ENCODE measurements at places on chromosomes 3 and 15.
A peak's percentile ranks its signal among the peaks of the same experiment; 100 is the strongest.

DNA sequence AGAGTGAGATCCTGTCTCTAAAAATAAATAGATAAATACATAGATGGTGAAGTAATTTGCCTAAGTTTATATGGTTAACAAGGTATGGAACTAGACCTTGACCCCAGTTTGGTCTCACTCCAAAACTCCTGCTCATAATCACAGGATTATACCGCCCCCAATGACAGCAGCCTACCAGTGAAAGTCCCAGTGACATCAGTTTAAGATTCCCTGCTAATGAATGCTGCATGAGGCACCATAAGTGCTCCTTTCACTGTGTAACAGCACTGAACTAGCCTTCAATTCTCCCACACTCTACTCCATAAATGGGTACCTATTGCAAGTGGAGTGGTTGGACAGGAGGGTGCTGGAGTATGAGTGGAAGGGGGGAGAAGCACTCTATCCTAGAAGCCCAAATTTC lies 23.7 kb upstream of the THSD4 start:
- no peak for DNase-seq

- DNase-seq = no peak
Observed at GRCh38 chr3:126100269-126100633, 16.3 kb upstream of the SLC41A3 start.

GRCh38 chr3:107985496-107985895 lies 105.3 kb downstream of the CD47 start:
- no peak for DNase-seq

DNA sequence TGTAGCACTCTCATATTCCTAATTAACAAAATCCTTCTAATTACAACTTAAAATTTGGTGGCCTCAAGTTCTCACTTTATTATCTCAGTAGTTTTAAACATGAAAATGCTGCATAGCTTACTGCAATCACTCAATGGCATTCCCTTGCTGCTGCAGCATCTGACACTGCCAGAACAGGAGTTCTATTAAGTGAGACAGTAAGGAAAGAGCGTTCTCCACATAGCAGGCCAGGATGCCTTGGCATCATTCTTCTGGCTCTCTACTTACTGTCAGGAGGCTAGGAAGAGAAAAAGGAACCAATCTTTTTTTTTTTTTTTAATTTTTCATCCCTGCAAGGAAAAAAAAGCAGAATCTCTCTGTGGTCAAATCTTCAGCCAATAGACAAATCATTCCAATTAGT lies 3.2 kb downstream of the CNBP start:
- no peak for DNase-seq

GRCh38 chr3:107347751-107348150 lies 29.5 kb upstream of the CCDC54 start:
- DNase-seq = no peak

GRCh38 chr15:28096411-28096669 lies 2.8 kb downstream of the OCA2 start:
- DNase-seq = no peak

DNA sequence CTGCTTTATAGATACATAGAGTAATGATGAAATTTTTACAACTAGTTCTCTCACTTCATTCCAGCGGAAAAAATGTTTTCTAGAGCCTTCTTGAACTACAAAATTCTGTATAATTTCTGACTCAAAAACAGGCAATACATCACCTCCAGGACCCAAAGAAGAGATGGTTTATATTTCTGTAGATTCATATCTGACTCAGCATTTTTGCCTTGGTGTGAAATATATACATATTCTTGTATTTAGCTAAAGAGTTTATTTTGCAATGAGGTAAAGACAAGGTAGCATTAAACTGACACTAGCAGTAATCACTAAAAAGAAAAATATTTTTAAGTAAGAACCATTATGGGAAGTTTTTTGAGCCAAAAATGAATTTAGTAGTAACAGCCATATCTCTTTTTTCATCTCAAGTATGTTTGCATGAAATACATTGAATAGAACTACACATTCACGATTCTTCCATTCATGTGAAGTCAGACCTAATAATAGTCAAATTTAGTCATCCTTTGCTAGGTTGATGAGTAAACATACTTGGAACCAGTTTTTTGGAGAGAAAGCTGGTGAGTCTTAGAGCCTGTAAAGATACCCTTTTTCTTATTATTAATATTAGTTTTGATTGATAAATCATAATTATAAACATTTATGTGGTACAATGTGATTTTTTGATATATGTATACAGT lies 31.6 kb downstream of the COL8A1 start:
- DNase-seq = no peak

DNA sequence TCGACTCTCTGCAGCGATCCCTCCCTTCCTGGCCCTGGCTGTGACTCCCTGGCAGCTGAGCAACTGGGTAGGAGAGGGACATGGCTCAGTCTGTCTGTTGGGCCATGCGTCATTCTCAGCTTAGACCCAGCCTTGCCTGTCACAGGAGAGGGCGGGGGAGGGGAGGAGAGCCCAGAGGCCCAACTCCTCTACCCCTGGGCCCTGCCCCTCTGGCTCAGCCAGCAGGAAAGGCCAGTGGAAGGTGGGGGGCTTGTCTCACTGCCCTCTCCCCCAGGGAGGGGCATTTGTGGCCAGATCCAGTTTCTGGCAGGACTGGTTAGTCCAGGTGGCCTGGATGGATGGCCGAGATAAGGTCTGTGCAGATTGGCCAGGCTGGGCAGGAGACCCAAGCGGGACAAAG lies 31.6 kb downstream of the DNAJB8 start:
- DNase-seq = no peak

- no peak for DNase-seq
Observed at GRCh38 chr15:38885001-38885400, 320.4 kb upstream of the RASGRP1 start.

- DNase-seq = no peak
Observed at GRCh38 chr15:80070840-80071239, 11.4 kb downstream of the ZFAND6 start.

DNA sequence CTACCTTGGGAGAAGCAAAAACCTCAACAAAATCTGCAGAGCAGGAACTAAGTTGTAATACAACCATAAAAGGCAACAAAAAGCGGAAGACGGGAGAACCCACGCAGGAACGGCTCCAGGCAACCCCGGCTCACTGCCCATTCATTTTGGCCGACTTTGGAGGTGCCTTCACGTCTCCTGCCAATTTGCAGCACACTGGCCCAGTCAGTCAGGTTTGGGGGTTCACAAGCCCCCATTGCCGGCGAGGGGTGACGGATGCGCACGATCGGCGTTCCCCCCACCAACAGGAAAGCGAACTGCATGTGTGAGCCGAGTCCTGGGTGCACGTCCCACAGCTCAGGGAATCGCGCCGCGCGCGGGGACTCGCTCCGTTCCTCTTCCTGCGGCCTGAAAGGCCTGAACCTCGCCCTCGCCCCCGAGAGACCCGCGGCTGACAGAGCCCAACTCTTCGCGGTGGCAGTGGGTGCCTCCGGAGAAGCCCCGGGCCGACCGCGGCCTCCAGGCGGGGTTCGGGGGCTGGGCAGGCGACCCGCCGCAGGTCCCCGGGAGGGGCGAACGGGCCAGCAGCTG lies 463 bp downstream of the TERC start:
- DNase-seq = peak; percentile 57

- no peak for DNase-seq
Observed at GRCh38 chr15:76321171-76321570, 9.9 kb upstream of the ETFA start.

DNA sequence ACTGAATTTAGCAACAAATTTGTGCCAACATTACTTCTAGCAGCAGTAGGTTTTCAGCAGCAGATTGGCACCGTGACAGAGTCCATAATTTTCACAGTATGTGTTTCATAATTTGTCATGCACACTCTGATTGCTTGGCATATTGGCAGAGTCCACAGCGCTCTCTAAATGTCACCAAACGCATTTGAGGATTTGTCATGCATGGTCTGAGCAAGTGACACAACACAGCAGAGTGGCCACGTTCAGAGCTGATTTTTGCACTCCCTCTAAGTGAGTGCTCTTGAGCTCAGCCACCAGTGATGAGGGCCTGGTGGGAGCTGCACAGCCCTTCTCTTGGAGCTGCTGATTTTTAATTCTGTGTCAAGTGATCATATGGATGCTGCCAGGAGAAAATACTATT lies 1270.8 kb downstream of the ROBO1 start:
- DNase-seq = no peak

GRCh38 chr3:28286595-28286994 lies 45.2 kb downstream of the CMC1 start:
- no peak for DNase-seq

DNA sequence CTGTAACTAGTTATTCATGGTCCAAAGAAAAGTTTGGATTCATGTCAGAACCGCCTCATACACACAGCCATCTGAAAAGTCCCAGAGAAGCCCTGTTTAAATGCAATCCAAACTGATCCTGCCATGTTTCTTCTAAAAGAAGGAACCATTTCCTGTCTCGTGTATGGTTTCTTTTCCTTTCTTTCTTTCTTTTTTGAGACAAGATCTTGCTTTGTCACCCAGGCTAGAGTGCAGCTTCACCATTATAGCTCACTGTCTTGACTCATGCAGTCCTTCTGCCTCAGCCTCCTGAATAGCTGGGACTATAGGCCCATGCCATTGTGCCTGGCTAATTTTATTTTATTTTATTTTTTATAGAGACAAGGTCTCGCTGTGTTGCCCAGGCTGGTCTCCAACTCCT lies 77.4 kb upstream of the NSMCE3 start:
- DNase-seq = no peak

DNA sequence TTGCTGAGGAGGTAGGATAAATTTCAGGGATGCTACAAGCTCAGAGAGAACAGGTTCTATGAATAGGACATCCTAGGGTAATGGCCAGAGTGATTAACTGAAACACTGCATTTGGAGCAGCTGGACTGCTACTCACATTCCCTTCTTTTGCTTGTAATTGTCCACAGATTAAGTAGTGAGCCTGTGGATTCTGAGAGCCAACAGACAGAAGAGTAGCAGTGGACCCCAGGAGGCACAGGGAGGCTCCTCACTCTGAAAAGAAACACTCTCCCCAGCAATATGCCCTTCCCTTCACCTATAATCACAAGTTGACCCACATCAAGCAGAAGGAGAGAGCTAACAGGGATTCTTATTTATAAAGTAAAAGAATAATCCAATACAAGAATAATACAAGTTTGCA lies 10.6 kb upstream of the RFX7 start:
- no peak for DNase-seq

DNA sequence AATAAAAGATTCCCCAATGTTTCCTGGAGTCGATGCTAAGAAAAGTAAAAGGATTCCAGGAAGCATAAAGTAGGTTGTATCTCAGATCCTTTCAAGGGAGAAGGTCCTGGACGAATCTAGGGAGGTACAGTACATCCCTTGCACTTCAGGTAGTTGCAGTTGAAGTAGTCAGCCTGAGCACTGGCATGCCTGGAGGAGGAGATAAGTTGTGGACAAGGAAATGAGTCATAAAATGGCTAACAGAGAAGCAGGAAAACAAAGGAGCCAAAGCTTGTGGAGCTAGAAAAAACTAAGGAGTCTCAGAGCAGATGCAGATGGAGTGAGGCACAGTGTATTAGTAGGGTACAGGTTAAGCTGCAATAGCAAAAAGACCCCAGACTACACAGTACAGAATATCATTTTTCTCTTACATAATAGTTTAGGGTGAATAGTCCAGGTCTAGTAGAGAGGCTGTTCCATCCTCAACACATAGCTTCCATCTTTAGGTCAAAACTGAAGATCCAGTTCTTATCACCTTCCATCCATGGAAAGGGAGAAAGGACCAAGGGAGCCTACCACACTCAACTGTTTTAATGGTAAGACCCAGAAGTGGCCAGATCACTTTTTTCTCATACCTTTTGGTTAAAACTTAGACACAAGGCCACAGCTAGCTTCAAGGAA lies 41.3 kb downstream of the COL6A5 start:
- DNase-seq = no peak

DNA sequence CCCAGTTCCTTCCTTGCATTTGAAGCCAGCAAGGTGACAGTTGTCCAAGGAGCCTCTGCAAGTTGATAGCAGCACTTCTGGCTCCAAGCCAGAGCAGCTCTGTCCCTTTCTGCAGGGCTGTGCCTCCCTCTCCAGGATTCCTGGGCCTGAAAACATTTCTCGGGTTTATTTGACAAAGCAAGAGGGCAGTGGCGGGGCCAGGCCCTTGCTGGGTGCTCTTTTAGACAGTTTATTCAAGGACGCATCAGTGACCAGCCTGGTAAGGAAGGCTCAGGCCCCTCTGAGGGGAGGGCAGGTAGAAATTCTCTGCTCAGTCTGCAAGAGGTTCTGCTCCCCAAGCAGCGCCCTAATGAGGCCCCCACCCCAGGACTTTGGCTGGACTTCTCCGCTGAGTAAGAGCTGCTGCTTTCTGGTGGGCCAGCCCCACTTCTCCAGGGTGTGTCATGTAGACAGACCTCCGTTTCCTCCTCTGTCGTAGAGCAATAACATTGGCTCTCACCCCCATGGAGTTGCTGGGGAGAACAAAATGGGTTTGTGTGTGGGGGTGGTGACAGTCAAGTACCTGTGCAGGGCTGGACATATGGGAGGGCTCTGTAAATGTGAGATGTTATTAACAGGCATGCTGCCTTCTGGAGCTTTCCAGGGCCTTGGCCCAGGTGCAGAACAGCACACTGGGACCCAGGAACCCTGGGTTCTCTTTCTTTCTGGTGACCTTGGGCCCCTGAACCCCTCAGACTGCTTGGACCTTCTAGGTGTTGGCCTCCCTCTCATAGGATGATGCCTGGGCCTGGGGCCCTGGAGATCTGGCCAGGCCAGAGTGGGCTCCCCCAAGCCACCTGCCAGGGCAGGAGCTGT lies 146.2 kb upstream of the TLE3 start:
- no peak for DNase-seq

DNA sequence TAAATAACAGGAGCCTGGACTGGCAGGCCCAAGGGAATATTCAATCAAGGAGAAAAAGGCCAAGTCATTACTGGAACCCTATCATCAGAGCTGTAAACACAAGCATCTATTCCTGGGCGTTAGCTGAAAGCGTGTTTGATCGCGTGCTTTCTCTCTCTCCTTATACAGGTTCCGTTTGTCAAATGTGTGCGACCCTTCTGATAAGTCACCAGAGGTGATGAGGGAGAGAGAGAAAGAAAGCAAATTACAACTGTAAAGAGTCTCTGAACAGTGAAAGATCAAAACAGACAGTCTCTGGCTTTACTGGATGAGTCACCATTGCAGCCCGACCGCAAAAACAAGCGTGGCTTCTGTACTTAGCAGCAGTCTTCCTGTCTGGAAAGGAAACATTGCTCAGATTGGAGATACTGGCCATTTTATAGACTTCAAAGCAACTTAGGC lies 39.5 kb upstream of the TPRG1 start:
- no peak for DNase-seq

DNA sequence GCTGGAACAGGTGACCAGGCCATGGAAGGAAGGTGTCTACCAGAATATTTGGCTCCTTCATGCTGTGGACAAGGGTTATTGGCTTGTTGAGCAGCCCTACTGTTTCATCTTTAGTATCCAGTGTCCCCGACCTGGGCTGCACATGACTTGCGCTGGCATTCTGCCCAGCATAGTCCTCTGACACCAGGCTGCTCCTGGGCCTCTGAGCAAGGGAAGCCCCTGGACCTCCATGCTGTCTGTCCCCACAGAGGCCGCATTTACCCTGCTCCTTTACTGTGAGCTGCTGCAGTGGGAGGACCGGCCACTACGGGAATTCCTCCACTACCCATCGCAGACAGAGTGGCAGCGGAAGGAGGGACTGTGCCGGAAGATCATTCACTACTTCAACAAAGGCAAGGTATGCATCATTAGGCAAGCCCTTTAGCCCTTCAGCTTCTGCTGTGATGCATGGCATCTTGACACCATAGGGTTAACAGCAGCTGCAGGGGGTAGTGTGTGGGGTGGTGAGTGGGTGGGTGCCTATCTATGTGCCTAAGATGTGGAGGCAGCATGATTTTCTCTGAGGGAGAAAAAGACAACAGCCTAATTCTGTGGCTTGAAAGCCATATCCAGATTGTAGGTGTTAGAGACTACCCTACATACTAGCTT lies 44.0 kb upstream of the MANF start:
- peak; percentile 23 for DNase-seq
